ENCODE measurements at places on chromosomes 3 and 15.

DNA sequence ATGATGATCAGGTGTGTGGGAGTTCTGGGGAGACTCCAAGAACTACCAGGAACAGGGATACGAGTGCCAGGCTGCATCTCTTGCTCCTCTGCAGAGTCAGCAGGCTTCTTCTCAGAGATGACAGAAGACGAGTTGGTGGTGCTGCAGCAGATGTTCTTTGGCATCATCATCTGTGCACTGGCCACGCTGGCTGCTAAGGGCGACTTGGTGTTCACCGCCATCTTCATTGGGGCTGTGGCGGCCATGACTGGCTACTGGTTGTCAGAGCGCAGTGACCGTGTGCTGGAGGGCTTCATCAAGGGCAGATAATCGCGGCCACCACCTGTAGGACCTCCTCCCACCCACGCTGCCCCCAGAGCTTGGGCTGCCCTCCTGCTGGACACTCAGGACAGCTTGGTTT lies 7.9 kb downstream of the PRRT3 start:
- DNase-seq: no peak

DNA sequence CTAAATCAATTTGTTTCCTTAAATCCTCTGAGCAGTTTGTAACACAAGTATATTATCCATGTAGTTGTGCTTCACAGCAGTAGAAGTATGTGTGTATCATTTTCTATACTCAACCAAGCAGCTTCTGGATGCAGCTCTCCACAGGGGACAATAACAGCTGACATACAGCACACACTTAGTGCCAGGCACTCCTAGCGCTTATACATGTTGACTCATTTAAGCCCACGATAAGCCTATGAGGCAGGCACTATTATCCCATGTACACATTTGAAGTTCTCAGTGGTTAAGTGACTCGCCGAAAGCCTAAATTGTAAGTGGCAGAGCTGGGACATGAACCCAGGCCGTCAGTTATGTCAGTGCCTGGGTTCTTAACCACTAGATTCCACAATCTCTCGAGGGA lies 20.3 kb upstream of the LPP start:
- DNase-seq: no peak

GRCh38 chr3:130894986-130895280 lies 1.0 kb downstream of the ATP2C1 start:
- no peak for DNase-seq

DNA sequence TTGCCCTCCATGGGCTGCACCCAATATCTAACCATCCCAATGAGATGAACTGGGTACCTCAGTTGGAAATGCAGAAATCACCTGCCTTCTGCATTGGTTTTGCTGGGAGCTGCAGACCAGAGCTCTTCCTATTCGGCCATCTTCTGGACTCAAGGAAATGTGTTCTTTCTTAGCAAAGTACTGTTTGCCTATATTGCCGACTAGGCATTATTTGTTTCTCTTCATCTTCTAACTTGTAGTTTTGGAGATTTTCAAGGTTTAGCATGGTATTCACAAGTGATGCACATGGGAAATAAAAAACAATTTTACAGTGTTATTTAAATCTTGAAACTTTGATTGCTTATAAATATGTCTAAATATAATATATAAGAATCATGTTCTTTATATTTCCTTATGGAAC lies 377.8 kb upstream of the POU1F1 start:
- no peak for DNase-seq

DNA sequence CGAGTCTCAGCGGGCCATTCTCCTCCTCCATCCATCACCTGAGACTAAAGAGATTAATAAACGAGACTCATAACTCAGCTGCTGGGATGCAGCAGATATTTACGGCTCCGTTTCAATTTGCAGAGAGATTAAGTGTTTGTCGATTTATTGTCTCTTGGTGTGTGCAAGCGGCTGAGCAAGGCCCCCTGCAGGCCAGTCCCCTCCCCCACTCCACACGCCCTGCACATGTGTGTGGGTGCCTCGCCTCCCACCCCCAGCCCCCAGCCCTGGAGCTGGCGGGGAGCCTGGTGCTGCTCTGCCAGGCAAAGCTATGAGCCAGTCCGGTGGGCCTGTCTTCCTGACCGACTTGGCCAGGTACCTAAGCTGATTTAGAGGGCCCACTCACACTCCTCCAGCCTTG lies 63.0 kb downstream of the CYP11A1 start:
- no peak for DNase-seq

DNA sequence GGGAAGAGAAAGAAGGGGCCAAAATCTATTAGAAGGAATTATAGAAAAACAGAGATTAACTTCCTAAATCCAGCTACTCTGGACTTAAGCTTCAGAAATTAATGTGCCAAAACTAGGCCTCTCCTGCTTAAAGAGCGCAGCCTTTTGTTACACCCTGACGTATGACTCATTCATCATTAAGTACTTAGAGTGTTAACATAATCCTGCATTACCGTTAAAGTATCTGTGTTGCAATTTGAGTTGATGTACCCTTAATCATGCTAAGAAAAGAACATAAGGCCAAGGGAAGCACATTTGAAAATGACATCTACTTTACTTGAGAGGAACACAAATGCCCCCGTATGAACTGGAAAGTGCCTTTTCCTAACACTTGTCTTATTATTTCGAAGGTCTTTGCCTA lies 7.9 kb downstream of the HTR3D start:
- no peak for DNase-seq

- DNase-seq: no peak
Measured at GRCh38 chr15:78374436-78375393, 34.6 kb downstream of the CRABP1 start.

Measured in NCI-H1105 treated with DMSO at 0.1 percent for 48 hours (cell line).